Left lobe of liver (tissue), 2 donors: ENCODE measurements at places on chromosomes 13 and 19.

- no peak for DNase-seq
Observed at GRCh38 chr13:27599845-27600553, 20.3 kb downstream of the LNX2 start.

DNA sequence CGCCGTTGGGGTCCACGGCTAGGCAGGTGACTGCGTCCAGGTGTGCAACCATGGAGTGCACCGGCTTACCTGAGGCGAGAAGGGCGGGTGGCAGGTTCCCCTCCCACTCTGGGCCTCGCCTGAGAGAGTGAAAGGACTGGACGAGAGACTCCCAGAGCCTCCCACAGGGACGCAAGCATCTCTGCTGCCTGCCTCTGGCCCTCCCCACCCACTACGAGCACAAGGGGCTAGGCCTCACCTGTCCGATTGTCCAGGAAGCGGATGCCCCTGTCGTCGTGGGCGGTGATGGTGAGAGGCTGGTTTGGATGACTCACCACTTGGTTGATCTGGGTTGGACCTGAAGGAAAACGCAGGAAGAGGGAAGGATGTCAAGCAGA lies 5.1 kb upstream of the PRKD2 start:
- no peak for DNase-seq

DNA sequence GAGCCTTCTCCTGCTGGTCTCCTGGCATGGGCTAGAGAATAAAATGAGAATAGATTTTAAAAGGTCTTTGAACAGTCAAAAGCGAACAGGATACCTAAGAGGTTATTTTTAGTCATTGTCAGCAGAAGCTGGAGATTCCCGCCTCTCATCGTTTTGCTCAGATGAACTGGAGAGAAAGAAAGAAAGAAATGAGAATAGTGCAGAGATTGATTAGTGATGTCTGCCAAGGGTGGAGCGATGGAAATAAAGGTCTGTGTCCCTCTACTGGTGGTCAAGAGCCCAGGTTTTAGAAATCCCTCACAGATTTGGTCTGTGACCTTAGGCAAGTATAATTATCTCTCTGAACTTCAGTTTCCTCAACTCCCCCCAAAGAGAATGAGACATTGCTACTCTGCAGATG lies 5.3 kb downstream of the NCAN start:
- no peak for DNase-seq

DNA sequence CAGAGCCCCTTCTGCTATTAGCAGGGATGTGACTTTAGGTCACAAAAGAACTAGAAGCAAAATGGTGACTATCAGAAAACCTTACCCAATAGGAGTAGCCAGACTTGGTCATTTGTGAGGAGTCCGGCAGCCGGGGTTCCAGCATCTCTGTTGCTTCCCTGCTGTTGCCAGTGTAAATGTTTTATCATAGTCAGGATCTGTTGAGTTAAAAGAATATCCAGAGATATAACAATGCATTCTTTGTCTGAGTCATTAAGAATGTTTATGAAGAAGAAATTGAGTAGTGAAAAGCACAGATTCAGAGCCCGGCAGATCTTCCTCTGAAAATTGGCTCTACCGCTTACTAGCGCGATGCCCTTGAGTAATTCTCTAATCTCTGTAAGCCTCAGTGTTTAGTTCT lies 84.2 kb downstream of the COL4A2 start:
- no peak for DNase-seq

- no peak for DNase-seq
Observed at GRCh38 chr13:32587811-32588170, 1.5 kb downstream of the PDS5B start.

DNA sequence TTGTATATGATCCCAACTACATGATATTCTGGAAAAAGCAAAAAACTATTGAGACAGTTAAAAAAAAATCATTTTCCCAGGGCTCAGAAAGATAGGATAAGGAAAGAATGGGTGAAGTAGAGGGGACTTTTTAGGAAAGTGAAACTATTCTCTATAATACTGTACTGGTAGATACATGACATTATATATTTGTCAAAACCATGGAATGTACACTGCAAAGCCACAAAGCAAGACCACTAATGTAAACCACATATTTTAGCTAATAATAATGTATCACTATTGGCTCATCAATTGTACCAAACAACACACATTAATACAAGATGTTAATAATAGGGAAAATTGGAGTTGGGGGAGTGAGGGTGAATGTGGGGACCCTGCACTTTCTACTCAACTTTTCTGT lies 182.6 kb downstream of the EFNB2 start:
- DNase-seq = no peak

DNA sequence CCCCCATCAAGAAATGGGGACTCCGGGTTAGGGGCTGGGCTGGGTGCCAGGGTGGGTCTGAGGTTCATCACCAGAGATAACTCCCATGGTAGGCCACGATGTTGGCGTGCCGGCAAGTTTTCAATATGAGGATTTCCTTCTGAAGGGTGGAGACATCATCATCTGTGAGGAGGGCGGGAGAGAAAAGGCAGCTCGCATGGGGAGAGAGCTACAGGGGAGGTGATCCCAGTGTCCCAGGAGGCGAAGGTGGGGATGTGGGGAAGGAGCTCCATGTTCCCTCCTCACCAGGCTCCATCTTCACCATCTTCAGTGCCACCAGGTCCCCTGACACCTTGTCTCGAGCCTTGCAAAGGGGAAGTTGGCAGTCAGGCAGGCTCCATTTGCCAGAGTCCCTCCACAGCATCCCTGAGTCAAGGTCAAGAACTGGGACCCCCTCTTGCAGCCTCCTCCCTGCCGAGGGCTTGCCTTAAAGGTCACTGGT lies 430 bp downstream of the MAP4K1 start:
- DNase-seq = no peak

DNA sequence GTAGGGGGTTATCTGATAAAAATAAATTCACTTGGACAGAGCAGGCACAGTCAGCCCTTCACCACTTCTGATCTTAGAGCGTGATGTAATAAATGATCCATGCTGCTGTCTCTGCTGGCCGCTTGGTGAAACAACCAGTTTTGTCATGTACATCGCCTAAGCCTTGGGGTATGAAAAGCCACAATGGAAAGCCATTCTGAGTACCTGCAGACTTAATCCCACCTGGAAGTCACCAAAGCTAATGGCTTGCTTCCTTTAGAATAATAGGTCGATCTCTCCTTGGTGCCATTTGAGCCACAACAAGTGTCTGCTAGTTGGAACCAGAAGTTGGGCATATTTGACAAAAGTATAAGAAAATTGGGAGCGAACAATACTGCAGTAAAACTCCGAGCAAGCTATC lies 1649.7 kb upstream of the SPRY2 start:
- no peak for DNase-seq

DNA sequence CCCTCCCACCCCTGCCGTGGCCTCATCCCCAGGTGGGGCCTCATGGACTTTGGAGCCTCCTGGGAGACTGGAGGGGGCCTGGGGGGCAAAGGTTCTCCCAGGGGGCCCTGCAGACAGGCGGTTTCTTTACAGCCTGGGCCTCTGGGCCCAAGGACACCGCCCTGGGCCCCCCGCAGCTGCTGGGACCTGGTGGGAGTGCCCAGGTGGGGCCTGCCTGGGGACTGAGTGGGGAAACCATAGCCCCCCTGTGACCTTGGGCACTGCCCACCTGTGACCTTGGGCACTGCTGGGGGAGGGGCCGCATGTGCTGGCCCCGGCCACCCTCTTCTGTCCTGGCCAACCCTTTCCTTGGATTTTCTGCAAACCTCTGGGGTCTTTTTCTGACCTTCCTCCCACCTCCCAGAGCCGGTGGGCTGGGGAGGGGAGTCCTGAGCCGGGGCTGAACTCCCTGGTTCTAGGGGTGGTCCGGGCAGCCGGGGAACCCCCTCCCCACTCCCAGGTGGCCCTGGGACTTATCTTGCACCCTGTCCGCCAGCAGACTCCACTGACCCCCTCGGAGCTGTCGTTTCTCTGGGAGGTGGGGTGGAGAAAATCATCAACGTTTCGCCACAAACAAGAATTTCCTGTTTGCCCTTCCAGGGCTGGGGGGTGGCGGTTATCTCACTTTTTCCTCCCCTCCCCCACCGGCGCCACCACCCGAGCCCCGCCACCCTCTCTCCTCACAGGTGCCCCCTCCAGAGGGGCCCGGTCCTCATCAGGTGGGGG lies 27.0 kb downstream of the ARID3A start:
- no peak for DNase-seq
